ENCODE measurements at places on chromosomes 5 and 9. TPM values are rescaled to one million over a fixed set of nuclear protein-coding genes. Genes with fewer than 3 reads are reported as not detected.

ECSCR gene
- 21.6 TPM for polyA plus RNA-seq

DNA sequence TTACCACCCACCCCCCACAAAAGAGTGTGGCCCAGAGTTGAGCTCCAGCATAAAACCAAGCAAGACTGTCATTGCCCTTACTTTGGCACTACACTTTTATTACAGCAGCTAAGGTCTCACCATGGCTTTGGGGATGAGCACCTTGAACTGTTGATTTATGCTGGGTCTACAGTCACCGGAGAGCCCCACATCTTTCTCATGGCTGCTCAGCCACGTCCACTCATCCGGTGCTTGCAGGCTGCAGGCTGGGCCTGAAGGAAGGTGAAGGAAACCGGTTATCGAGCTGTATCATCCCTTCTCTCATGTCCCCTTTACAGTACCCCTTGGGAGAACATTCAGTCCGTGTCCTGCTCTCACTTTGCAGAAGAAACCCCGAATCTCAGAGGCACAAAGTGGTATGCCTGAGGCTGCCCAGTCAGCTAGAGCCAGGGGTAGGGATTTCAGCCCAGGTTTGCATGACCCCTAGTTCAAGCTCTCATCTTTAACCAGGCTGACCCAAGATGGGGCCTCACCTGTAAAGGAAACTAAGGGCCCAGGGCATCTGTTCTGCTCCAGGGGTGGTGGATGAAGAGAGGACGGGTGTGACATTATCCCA lies 11.6 kb downstream of the TMOD1 start:
- no peak overlapping the region for H3K4me3 ChIP-seq
- no peak for DNase-seq
- H3K36me3 ChIP-seq = no peaks in the 10 kb centered on the region
- no peaks in the 10 kb centered on the region for H3K4me1 ChIP-seq

DNA sequence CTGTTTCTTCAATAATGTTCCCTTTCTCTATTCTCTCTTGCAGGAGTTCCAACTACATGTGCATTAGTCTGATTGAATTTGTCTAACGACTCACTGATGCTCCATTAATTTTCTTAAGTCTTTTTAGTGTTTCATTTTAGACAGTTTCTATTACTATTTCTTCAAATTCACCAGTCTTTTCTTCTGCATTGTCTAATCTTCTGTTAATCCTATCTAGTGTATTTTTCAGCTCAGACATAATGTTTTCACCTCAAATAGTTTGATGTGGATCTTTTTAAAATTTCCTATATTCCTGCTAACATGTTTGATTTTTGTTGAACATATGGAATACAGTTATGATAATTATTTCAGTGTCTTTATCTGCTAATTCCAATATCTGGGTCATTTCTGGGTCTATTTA lies 21.7 kb upstream of the BICD2 start:
- H3K27ac ChIP-seq = no peak overlapping the region
- no peaks in the 10 kb centered on the region for H3K4me1 ChIP-seq
- peaks cover 5% of the 10 kb centered on the region for H3K27me3 ChIP-seq
- no peak for DNase-seq
- no peaks in the 10 kb centered on the region for H3K36me3 ChIP-seq

DNA sequence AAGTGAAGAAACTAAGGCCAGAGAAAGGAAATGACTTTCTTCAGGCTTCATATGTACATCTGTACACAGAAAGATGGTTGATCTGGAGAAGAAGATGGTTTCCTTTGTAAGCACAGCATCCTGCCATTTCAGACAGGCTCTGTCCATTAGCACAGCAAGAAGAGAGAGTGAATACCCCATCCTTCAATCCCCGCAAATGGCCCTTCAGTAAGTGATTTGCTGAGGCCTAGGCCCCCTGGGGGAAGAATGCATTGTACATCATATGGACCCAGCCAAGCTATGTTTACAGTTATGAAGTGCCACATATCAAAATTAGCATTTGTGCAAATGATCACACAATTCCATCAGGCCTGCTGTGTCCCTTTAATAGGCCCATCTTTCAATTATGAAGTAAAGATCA lies 657.4 kb downstream of the BRINP1 start:
- no peak overlapping the region for H3K27ac ChIP-seq
- DNase-seq = no peak
- H3K4me1 ChIP-seq = no peaks in the 10 kb centered on the region
- H3K4me3 ChIP-seq = no peak overlapping the region

RORB gene
- polyA plus RNA-seq = 0.16 TPM

GRCh38 chr5:54874337-54875021 lies 110.9 kb downstream of the ESM1 start:
- no peak overlapping the region for H3K4me3 ChIP-seq
- H3K4me1 ChIP-seq = no peaks in the 10 kb centered on the region
- no peaks in the 10 kb centered on the region for H3K36me3 ChIP-seq
- no peak for DNase-seq
- no peak overlapping the region for H3K27ac ChIP-seq

EIF4EBP3 gene
- polyA plus RNA-seq = 14.7 TPM

GRCh38 chr5:80141147-80141671 lies 106.1 kb downstream of the THBS4 start:
- no peak overlapping the region for H3K4me3 ChIP-seq
- H3K27me3 ChIP-seq = no peaks in the 10 kb centered on the region
- peak; percentile 26 for DNase-seq
- no peaks in the 10 kb centered on the region for H3K4me1 ChIP-seq
- peak overlapping the region; percentile 15 for H3K27ac ChIP-seq

SLC6A19 gene
- 295 TPM for polyA plus RNA-seq

- DNase-seq = no peak
- no peaks in the 10 kb centered on the region for H3K36me3 ChIP-seq
- H3K27me3 ChIP-seq = peaks cover 95% of the 10 kb centered on the region
These were observed 3.5 kb downstream of the BARX1 start for GRCh38 chr9:93951655-93952118.

CSF1R gene
- 31.0 TPM for polyA plus RNA-seq

DNA sequence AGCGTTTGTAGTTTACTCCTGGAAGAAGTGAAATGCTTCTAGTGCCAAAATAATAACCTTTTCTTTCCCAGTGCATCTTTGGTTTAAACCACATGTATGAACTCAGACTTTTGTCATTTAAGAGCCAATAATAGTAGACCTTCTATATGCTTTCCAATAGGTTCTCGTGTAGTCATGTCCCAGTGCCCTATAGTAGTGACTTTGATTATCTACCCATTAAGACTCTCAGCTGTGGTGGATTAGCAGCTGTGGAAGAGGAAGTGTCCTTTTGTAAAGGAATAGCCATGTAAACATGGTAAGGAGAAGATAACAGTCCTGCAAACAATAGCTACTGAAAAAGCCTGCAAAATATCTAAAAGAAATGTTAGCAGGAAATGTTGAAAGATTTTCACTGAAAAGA lies 765.3 kb downstream of the MTRR start:
- H3K4me3 ChIP-seq = no peak overlapping the region
- H3K27ac ChIP-seq = no peak overlapping the region
- no peak for DNase-seq
- H3K27me3 ChIP-seq = no peaks in the 10 kb centered on the region
- no peaks in the 10 kb centered on the region for H3K36me3 ChIP-seq

- no peak overlapping the region for H3K27ac ChIP-seq
- no peaks in the 10 kb centered on the region for H3K36me3 ChIP-seq
- H3K27me3 ChIP-seq = no peaks in the 10 kb centered on the region
- no peaks in the 10 kb centered on the region for H3K4me1 ChIP-seq
- no peak for DNase-seq
These were observed 204.9 kb upstream of the NREP start for GRCh38 chr5:111961862-111962261.

- no peak for DNase-seq
- peak overlapping the region; percentile 96 for H3K4me3 ChIP-seq
These were observed 278 bp upstream of the NIPSNAP3A start for GRCh38 chr9:104747245-104747564.

PCDHA4 gene
- 1.3 TPM for polyA plus RNA-seq

DNA sequence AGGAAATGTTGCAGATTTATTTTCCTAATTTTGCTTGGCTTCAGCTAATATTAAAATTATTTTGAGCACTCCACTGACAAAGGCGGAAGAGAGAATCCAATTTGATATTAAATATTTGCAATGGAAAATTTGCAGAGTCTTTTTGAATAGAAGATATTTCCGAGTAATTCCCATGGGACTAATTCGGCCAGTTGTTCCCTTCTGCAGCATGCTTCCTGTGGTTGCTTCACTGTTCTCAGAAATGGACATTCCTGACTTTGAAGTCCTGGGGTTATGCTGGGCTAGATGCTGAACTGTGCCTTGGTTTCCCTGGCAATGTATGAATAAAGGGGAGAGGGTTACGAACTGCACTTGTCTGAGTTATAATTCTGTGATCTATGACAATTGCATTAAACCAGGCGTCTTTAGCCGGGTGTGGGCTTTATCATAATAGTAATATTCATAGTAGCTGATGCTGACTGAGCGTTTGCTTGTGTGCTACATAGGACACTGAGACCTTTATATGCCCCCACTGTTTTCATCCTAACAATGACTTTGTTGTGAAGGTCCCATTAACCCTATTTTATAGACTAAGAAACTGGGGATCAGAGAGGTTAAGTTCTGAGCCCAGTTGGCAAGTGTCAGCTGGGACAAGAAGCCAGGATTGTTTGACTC lies 114.5 kb upstream of the SPRY4 start:
- DNase-seq = no peak
- no peaks in the 10 kb centered on the region for H3K4me1 ChIP-seq
- H3K27ac ChIP-seq = no peak overlapping the region
- H3K4me3 ChIP-seq = no peak overlapping the region

ANXA1 gene
- 79.3 TPM for polyA plus RNA-seq

HSDL2 gene
- polyA plus RNA-seq = 49.3 TPM

HMGCR gene
- 60.2 TPM for polyA plus RNA-seq

GRCh38 chr9:123039617-123040219 lies 6.3 kb downstream of the GPR21 start:
- DNase-seq = no peak
- no peaks in the 10 kb centered on the region for H3K27me3 ChIP-seq
- H3K4me3 ChIP-seq = no peak overlapping the region

DNA sequence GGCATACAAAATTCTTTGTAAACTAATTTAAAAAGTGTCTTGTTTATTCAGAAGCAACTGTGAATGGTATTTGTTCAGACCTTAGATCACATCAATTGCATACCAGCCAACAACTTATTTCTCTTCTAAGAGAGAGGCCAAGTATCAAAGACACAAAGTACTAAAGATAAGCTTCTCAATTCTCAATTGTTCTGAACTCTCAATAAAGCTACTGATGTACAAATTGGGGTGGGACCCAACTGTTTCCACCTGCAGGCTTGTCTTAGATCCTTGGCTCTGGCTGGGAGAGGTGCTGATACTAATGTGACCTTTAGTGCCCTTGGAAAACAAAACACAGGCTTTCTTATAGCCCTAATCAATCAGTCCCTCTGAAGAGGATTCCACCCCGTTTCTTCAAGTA lies 22.1 kb downstream of the XRCC4 start:
- H3K4me3 ChIP-seq = no peak overlapping the region
- H3K27ac ChIP-seq = no peak overlapping the region
- H3K36me3 ChIP-seq = no peaks in the 10 kb centered on the region
- H3K27me3 ChIP-seq = no peaks in the 10 kb centered on the region
- DNase-seq = peak; percentile 51

PCDHB6 gene
- 0.96 TPM for polyA plus RNA-seq

- H3K27ac ChIP-seq = no peak overlapping the region
- no peak overlapping the region for H3K4me3 ChIP-seq
- no peaks in the 10 kb centered on the region for H3K27me3 ChIP-seq
- H3K4me1 ChIP-seq = no peaks in the 10 kb centered on the region
These were observed 103.6 kb downstream of the MLLT3 start for GRCh38 chr9:20518737-20519136.

GRCh38 chr5:179166171-179166885 lies 106.2 kb downstream of the ZNF354C start:
- peaks cover 4% of the 10 kb centered on the region for H3K27me3 ChIP-seq

Data from large intestine (tissue), 12 donors.